ENCODE measurements at places on chromosomes 11 and 22.

DNA sequence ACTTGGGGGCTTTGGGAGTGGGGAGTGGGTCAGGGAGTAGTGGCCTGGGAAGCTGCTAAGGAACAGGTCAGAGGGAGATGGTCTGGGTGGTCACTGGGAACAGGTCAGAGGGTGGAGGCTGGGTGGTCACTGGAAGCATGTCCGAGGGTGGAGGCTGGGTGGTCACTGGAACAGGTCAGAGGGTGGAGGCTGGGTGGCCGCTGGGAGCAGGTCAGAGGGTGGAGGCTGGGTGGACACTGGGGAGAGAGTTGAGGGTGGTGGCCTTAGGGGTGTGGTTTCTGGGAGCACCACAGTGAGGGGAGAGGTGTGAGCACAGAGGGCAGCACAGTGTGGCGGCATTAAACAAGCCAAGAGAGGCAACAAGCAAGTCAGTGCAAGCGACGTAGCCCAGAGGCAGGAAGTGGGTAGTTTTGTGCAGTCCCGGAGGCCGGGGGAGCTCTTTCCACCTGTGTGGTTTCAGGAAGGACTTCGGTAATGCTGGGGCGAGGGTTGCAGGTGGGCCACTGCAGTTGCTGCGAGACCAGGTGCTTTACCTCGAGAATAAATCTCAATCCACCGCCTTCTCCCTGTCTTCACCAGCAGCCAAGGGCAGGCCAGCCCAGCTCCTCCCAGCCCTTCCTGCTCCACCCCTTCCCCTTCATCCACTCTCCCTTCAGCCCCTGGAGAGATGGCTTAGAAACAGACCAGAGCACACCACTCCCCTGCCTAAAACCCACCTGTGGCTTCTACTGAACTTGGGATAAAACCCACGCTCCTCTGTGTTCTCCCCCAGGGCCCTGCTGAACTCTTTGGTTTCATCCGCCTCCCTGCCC lies 3.2 kb upstream of the CACNA1I start:
- DNase-seq: no peak

DNA sequence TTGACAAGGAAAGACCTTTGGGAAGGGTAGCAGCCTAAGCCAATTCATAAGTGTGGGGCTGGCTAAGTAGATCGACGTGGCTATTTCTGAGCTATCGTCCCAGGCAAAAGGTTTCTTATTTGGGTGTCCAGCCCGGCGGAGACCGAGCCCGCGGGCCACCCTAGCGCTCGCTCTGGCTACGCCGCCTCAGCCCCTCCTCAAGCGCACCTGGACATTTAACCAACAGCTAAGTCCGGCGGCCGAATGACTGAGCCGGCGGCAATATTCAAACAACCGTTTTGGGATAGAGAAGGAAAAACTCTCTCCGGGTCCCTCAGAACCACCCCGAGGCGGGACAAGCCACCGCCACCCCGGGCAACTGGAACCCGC lies 457 bp downstream of the RNF141 start:
- DNase-seq: peak; percentile 17

- DNase-seq: peak; percentile 85
Observed at GRCh38 chr11:47616726-47617416, 22.7 kb upstream of the C1QTNF4 start.

DNA sequence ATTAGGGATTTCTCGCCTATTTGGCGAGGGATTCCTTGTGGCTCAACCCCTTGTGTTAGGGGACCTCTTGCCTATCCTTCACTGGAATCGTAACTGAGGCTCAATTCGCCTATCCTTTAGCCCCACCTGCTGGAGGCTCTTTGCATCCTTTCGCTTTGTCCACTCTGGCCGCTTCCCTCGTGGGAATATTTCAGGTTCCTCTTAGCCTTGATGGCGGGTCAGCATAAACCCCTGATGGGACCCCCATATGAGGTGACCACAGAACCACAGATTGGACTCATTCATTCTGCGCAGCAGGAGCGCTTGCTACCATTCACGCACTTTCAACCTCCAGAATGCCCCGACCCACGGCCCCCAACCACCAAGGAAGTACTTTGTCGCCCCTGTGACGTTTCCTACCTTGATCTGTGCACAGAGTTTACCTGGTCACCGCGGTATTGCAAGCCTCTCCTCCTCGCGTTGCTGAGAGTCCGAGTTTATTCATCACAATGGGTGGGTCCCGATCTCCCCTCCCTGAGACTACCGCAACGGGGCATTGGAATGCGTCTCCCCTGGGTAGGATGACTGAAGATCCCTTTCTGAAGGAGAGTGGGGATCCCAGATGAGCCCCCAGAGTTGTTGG lies at the start of gene OR52N2:
OR52N2 (plus strand) TSS at position 425 of the 622 bp plus-strand sequence. CDS start 11,412 bp downstream, outside the sequence.
- peak; percentile 65 for DNase-seq

- DNase-seq: no peak
Observed at GRCh38 chr11:122149202-122149601, 33.2 kb upstream of the BLID start.

- DNase-seq: no peak
Observed at GRCh38 chr11:117816846-117817367, 7.6 kb downstream of the FXYD2 start.

GRCh38 chr11:25981998-25982397 lies 349.9 kb upstream of the ANO3 start:
- peak; percentile 73 for DNase-seq

GRCh38 chr11:24861440-24861839 lies 364.6 kb downstream of the LUZP2 start:
- no peak for DNase-seq

GRCh38 chr11:405954-406795 lies 8.6 kb downstream of the SIGIRR start:
- DNase-seq: no peak

GRCh38 chr11:87545858-87546257 lies 508.1 kb downstream of the TMEM135 start:
- DNase-seq: no peak

GRCh38 chr22:41910050-41911000 lies 4.5 kb downstream of the SHISA8 start:
- peak; percentile 8 for DNase-seq

DNA sequence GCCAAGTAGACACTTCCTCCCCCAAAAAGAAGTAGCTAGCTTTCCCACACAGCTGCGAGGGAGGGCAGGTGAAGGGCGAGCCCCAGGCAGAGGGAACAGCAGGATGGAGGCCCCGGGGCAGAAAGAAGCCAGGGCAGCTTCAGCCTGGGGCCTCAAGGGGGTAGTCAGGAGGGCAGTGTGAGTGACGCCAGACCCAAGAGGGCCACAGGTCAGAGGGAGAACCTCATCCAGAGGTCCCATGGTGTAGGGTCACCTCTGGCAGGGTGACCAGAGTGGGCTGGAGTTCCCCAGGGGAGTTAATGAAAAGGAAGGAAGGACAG lies 9.2 kb downstream of the PRR5 start:
- no peak for DNase-seq

DNA sequence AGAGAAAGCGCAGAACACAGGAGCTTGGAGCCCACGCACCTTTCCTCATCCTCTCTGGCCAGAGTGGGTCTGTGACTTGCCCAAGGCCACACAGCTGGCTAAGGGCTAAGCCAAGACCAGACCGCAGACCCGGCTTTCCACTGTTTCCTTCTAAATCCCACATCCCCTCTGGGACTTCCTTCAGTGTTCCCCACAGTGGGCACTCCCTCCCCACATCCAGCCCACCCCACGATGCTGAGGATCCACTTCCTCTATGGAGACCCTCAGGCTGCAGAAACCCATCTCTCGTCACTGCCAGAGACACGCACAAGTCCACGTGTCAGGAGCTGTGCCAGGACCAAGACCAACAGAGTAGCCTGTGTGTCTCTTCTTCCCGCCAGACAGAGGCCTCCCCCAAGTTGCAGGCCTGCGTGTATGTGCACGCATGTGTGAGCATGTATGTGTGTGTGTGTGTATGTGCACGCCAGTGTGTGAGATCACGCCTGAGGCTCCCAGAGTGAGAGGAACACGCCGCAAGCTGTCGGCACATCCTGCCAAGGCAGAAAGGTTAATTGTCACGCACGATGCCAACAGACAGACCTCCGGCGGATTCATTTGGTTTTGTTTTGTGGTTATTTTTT lies 21.6 kb downstream of the PDGFB start:
- peak; percentile 40 for DNase-seq

DNA sequence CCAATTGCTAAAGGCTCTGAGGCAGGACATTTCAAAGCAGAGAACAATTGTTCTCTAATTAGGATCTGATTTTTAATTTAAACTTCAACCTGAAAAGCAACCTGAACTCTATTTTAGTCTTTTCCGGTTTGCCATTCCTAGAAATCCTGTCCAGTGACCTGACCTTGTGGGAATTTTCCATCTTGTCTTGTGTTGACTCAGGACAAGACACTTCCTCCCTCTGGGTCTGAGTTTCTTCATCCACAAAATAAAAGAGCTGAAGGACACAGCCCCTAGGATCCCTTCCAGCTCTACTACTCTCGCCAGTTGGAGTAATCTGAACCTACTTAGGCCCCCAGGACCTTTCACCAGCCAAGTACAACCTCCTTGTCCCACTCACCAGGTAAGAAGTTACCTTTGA lies 66.5 kb upstream of the POU2AF1 start:
- peak; percentile 8 for DNase-seq

DNA sequence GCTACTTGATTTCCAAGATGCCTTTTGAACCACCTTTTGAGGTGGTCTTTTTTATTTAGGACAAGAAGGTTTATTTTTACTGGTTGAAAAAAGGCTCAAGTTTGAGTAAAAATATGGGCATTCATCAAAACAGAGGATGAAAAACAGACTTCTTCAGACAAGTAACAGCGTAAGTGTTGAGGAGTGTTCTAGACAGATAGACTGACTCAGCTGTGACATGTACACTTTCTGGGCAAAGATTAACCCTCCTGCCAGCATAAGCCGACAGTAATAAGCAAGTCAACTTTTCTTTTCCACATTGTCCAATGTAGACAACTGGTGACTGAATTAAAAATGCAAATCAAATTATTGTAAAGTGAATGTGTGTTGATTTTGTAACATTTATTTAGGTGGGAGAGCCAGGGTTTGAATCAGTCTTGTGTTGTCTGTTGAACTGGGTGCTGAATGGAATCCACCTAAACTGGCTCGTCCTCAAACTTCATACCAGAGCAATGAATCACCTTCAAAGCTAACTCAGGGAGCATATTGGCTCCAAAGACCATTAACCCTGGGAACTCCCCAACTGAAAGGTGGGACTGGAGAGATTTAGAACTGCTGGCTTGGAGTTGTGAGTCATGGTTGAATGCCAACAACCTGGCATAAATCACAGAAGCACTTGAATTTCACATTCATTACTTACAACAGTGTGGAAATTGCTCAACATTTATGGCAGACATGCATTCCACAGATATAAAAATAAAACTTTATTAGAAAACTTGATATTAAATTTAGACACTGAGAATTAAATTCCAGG lies 377.0 kb downstream of the ETS1 start:
- peak; percentile 98 for DNase-seq

DNA sequence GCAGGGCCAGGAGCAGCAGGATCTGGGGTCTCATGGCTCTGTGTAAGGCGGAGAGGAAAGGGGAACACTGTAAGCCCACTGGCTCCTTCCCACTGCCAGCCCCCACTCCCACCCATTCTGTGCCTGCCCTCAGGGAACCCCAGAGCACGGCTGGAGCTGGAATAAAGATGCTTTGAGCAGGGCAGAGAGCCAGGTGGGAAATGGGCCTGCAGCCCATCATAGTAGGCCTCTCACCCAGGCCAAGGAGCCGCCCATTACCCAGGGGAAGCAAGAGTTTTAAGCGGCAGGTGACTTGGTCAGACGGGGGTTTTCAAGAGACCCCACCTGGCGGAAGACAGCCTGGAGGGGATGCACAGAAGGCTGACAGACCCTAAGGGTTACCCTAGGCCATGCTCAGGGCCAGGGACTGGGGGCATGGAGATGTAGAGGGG lies 4.6 kb downstream of the LRRC32 start:
- no peak for DNase-seq

- no peak for DNase-seq
Observed at GRCh38 chr11:22349491-22349890, 11.3 kb downstream of the SLC17A6 start.

DNA sequence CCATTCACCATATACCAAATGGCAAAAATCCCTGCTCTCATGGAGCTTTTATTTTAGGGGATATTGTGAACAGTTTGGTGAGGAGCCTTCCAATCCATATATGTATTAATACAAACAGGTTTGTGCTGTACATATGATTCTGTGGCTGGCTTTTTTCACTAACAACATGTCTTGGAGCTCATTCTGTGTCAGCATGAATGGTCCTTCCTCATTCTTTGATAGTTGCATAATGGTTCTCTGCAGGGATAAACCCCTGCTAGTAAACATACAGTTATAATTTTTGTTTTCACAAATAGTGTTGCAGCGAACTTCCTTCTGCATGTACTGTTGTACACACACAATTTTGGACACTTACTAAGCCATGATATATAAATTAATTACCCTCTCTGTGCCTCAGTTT lies 8.3 kb downstream of the PRR5L start:
- DNase-seq: peak; percentile 14

GRCh38 chr11:13016415-13016814 lies 7.3 kb downstream of the RASSF10 start:
- DNase-seq: no peak

- DNase-seq: no peak
Observed at GRCh38 chr22:30546616-30547015, at the start of gene SEC14L6. Gene SEC14L6, minus strand, starts transcription at chr22:30546741. Its CDS starts 59 bp downstream, at chr22:30546682.

DNA sequence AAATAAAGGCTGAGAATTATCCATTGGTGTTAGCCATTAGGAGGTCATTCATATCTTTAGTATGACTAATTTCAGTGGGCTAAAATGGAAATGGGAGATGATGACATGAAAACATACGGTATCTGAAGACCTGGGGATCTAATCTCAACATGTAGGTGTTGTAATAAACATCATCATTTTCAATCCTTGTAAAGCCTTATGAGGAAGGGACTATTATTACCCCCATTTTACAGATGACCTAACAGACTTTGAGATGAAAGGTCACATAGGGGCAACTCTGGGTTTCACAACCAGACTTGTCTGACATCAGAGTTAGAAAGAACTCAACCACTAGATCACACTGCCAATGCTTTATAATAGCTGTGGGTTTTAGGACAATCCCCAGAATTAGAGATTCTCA lies 34.8 kb upstream of the TMEM135 start:
- DNase-seq: no peak

- no peak for DNase-seq
Observed at GRCh38 chr11:21350613-21351012, 681.2 kb downstream of the NELL1 start.

- DNase-seq: no peak
Observed at GRCh38 chr11:30172883-30173311, 57.9 kb upstream of the FSHB start.

DNA sequence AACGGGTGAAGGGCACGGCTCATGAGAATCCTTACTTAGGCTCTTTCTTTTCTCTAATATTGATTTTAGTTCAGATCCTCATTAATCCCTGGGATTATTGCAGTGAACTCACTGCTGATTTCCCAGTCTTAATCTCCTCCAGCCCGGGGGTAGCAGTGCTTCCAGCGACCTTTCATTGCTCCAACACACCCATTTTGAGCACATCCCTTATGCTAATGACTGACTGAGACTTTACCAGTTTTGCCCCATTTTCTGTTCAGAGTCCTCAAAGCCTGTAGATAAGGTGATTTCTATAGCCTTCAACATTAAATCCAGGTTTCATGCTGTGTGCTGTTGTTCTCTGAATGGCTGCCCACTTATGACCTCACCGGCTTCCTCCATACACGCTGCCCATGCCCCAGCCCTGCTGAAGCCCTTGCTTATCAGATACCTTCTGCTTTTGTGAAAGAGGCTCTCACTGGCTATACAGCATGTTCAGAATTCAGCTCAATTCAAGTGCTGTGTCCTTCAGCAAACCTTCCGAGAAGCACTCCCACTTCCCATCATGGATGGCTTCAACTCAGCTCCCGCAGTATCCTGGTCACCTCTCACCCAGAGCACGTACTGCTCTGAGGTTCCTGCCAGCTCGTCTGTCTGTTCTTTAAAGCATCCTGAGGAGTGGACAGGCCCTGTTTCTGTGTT lies 49.0 kb downstream of the PPFIA1 start:
- no peak for DNase-seq
